ENCODE measurements at places on chromosomes 5 and 9.

DNA sequence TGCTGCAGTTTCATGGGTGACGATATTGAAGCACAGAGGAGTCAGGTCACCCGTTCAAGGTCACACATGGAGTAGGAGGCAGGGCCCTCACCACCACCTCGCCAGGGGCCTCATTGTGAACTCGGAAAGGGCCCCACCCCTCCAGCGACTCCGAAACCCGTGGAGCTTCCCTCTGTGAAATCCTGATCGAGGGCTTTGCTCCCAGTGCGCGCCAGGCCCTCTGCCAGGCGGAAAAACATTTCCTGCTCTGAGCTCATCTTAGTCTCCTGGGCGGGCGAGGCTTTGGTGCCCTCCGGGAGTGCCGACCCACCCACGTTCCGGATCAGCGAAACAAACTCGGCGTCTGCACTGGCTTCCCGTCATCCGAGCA is 75.0 kb upstream of the FCN1 start:
- no peak for DNase-seq

DNA sequence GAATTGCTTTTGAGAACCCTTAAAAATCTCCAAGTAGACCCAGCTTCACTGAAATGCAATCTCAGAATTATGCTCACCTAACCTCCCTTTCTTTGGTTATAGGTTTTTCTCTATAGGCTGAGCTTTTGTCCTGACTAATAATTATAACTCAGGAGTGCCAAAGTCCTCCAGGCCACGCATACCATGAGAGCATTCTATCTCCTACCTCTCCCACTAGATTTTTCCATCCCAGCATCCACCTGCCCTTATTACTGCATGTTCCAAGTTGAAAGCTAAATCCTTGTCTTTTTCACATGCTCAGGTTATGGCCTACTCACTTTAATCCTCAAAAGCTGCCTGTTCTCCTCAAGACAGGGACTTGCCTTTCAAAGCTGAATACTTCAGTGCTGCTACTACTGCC is 22.1 kb downstream of the ZNF346 start:
- no peak for DNase-seq

- DNase-seq = no peak
These were observed 128.5 kb downstream of the NUDT12 start for GRCh38 chr5:103434057-103434456.

GRCh38 chr5:147791181-147791580 is 8.7 kb upstream of the JAKMIP2 start:
- no peak for DNase-seq

DNA sequence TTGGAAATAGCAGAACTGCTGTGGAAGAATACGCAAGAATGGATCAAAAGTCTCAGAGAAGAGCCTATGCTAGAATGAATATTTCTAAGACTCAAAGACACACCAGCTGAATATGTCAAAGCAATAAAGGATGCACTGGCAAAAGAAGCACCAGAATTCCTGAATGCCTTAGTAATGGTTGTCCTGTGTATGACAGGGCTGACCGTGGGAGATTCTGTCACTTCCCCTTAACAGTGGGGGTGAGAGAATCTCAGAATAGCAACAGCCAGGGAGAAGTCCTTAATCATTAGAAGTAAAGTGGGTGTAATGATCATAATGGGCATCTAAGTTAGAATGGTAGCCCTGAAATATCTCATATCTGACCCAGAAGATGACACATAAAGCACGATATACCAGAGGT is 14.6 kb upstream of the PRR16 start:
- DNase-seq = no peak

DNA sequence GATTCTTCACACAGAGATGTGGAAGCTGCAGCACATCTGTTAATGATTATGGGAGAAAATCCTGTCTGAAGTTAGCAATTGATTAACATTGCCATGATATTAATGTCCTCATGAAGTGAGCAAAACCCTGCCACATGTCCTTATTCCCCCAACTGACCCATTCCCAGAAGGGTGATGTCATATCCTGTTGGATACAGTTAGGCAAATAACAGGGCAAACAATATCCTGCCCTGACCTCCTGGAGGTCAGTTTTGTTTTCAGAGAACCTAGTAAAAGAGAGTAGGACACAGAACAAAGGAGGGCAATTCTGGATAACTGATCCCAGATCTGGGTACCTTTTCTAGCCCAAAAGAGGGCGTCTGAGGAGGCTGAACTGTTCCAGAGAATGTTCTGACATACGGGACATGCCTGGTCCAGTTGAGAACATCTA is 11.0 kb downstream of the ABLIM3 start:
- no peak for DNase-seq

GRCh38 chr5:61734966-61735365 is 402.9 kb downstream of the ZSWIM6 start:
- no peak for DNase-seq

DNA sequence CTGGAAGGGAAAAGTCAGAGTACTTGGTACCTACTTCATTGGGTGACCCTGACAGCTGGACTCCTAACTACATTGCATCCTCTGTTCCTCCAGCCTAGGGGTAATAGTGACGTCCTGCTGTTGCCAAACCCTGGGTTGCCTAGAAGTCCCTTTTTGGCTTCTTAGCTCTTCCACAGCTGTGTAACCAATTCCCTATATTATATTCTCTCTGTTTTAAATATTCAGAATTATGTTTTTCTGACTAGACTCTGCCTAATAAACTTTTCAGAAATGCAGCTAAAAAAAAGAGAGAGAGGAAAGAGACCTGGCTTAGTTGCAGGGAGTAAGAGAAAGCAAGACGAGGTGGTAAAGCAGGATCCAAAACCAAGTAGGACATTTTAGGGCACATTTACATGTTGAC is 28.4 kb downstream of the MCTP1 start:
- no peak for DNase-seq

GRCh38 chr5:68335075-68335474 is 119.5 kb downstream of the PIK3R1 start:
- DNase-seq = no peak

DNA sequence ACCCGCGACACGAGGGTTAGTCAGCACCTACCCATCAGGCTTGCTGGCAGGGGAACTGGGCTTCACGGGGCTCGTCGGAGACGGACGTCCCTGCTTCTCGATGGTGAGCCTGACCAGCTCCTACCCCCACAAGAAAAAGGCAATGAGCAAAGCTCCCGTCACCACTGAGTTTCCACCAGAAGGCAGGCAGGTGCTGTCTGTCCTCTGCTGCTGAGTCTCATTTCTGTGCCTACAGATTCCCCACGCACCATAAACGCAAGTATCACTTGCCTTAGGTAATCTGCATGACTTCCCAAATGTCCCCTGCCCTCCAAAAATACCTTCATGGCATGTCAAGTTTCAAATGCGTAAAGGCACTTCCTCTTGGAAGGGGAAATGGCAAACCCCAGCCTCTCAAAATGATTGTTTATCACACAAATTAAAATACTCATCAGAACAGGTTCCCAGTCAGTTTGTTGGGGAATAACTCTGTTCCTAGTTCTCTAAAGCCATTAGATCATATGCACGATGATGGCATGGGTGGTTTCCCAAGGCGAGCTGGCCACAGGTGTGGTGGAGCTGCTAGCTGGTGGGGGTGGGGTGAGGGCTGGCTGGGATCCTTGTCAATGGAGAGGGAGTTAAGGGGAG is 85.0 kb downstream of the PRRT1B start:
- DNase-seq = no peak

DNA sequence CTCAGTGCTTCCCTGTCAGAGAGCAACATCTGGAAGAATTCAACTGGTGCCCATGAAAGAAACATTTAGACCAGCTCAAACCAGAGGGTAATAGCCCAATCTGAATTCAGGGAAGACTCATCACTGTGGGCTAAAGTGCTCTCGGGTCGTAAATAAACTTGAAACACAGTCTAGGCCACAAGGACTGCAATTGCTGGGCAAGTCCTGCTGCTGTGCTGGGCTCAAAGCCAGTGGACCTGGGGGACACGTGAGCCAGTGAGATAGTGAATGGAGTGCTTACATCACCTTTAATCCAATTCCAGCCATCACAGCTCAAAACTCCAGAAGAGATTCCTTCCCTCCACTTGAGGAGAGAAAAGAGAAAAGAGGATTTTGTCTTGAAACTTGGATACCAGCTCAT is 78.1 kb upstream of the DAP start:
- no peak for DNase-seq

DNA sequence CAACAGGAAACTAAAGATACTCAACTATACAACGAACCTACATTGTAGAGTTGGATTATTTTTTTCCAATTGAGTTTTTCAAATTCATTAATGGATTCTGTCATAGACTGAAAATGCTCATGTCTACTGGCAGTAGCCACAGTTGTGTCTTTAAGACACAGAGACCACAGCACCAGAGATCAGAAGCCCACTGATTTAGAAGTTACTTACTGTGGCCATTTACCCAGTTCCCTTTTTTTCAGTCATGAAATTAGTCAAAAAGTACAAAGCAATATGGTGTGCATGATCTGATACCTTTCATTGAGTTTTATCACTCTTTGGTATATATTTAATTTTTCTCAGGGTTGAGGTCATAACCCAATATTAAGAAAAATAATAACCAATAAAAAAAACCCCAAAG is 1640.2 kb upstream of the WWC1 start:
- no peak for DNase-seq

DNA sequence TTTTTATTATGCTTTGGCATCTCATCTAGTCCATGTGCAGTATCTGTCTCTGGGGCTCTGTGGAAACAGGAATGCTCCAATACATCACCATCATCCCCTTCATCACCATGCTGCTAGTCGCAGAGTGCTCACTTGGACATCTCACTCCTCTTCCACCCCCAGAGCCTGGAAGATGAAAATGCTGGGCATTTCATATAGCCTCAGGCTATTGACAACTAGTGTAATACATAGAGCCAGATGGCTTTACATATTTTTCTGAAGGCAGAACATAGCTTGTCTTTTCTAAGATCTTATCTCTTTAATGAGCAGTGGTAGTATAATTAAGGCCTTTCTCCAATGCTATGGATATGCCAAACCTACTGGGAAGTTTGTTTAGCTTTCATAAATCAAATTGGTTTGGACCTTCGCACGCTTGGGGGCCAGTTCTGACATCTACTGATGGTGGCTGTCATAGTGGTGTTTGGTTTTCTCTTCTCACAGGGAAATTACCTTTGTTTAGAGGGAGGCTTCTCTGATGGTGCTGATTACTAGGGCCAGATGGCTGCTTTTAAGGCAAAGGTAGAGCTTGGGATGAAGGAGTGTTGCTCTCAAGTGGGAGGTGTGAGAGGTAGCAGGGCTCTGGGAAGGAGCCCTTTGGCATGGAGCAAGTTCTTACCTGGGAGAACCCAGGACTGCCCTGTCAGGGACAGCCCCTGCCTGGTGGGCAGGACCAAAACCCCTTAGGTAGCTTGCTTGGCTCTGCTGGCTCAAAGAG is 63.1 kb upstream of the CXCL14 start:
- DNase-seq = no peak

DNA sequence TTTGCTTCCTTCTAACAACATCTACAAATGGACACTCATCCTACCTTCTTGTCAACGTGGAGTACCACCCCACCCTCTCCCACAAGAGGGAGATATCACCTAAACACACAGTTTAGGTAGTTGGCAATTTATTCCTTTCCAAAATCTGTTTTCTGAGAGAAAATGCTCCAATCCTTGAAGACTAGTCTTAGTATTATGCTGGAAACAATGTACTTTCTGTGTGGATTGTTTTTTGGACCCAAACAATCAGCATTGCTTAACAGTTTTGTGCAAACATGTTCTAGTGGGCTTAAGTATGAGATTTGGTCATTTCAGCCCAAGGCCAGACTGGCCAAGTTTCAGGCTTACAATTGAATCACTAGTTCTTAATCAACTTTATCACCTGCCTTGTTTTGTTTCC is 359.1 kb downstream of the ARHGEF28 start:
- DNase-seq = no peak

GRCh38 chr9:113219969-113220368 is 1.1 kb downstream of the FKBP15 start:
- DNase-seq = no peak

DNA sequence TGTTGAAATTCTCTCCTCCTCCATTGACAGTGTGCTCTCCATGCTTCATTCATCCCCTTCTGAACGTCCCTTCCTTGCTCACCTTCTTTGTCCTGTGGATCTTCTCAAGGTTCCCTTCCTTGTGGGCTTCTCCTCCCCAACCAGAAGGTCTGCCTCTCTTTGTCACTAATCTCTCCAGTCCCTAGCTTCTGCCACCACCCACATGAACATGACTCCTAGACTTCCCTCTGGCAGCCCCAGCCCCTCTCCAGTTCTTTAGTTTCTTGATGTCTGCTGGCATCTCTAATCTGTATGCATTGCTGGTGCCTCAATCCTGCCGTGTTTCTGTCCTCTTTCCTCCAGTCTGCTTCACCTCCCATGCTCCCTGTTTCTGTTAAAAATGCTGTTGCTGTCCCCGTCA is 79.3 kb downstream of the ARHGAP26 start:
- DNase-seq = no peak

DNA sequence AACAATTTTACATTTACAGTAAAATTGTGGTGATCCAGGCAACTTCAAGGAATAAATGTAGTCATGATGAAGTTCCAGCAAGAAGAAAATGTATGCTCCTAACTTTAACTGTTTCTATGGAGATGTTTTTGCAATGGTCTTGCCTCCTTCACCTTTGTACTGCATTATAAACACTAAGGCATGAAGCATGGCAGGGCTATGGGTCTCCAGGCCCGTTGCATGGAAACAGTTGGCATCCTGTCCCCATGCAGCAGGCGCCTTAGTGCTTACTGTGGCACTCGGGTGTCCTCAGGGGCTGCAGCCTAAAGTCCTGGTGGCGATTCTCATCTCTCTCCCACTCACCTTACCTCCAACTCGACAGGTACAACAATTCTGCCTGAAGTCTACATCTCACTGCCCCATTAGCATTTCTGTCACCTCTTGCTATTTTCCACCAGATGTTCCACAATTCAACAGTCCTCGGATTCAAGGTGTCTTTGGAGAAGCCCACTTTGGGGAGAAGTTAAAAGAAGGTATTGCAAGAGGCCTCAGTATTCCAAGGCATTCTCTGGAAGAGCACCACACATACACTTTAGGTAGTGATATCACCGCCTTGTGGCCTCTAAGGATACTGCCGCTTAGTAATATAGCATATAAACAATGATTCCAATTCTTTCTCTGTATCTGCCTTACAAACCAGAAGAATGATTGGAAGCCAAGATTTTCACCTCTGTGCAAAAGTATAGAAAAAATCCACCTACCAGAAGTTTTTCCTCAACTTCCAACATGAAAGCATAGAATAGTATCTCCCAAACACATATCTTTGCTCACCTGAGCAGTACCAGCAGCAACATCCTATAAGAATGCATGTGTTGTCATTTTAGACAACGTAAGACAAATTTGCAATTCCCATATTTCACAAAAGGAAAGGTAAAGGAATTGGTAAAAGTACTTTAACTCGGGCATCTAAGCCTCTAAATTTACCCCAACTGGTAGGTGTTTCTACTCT is 5.1 kb downstream of the LIFR start:
- no peak for DNase-seq

- no peak for DNase-seq
These were observed 15.0 kb upstream of the TIFAB start for GRCh38 chr5:135467051-135467625.

- DNase-seq = no peak
These were observed 454.9 kb downstream of the ENC1 start for GRCh38 chr5:74185599-74185998.

- no peak for DNase-seq
These were observed 81.0 kb downstream of the ARHGEF28 start for GRCh38 chr5:73706963-73707362.

All from activated naive CD8-positive, alpha-beta T cell treated with anti-CD3 and anti-CD28 coated beads, Interleukin-2, amount 10 ng/mL, durations not matched to agents 7 days and 5 days (primary cell).